ENCODE measurements at places on chromosomes 16 and 17.

DNA sequence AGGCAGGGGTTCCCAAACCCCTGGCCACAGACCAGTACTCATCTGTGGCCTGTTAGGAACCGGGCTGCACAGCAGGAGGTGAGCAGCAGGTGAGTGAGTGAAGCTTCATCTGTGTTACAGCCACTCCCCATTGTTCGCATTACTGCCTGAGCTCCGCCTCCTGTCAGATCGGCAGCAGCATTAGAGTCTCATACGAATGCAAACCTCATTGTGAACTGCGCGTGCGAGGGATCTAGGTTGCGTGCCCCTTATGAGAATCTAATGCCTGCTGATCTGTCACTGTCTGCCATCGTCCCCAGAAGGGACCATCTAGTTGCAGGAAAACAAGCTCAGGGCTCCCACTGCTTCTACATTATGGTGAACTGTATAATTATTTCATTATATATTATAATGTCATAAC lies 25.1 kb upstream of the RMI2 start:
- no peak for DNase-seq

DNA sequence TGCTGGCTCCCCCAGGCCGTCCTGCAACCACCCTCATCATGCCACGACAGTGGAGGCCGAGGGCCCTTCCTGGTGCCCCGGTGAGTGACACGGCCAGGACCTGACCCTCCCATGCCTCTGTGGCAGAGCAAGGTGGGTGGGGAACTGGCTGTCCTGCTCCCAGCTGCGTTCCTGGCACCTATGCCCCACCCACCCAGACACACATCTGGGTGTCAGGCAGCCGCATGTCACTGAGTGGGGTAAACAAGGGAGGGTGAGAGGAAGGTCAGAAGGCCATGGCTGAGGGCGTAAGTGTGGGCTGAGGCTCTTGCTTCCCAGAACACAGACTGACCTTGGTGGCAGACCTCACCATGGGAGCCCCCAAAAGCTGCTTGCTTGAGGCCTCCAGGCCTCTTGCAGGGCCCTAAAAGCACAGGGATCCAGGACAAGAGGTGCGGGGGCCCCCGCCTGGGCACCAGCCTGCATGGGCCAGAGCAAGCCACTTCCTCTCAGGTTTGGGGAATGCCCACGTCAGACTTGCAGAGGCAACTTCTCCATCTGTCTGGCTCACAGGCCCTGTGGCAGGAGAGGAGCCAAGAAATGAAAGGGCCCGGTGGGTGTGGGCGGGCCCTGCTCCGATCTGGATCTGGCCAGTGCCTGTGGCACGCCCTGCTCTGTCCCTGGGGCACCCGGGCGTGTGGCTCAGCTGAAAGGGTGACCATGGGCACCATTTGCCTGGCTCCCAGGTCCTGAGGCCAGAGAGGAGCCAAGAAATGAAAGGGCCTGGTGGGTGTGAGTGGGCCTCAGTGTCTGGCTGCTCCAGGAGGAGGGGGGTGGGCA lies 3.9 kb upstream of the CCDC57 start:
- DNase-seq = peak; percentile 30

DNA sequence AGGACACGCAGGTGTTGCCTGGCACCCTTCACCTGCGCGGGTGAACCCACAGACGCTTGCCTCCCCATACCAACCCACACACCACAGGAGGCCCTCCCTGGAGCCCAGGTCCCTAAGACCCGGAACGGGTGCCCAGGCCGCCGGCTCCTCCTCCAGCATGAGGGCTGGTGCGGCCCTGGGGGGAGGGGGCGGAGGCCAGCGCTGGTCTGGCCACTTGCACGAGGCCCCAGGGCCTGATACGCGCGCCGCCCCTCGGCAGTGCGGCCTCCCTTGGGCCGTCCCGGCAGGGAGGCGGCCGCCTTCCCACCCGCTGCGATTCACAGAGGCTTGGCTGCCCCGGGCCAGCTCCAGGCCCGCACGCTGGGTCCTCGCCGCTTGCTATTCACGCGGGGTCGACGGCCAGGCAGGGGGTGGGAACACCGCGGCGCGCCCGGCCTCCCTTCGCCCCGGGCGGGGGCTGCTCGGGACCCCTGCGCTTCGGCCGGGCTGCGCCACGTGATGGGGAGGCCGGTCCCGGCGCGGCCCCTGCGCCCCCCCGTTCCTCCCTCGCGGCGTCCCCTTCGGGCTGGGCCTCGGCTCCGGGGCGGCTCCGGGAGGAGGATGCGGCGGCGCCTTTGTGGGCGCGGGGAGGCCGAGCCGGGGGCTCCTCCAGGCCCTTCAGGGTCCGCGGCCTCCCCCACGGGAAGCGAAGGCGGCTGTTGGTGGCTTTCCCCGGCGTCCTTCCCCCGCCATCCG lies 685 bp downstream of the FASN start:
- DNase-seq = no peak

GRCh38 chr17:42090964-42091790 lies 7.1 kb downstream of the ZNF385C start:
- no peak for DNase-seq

DNA sequence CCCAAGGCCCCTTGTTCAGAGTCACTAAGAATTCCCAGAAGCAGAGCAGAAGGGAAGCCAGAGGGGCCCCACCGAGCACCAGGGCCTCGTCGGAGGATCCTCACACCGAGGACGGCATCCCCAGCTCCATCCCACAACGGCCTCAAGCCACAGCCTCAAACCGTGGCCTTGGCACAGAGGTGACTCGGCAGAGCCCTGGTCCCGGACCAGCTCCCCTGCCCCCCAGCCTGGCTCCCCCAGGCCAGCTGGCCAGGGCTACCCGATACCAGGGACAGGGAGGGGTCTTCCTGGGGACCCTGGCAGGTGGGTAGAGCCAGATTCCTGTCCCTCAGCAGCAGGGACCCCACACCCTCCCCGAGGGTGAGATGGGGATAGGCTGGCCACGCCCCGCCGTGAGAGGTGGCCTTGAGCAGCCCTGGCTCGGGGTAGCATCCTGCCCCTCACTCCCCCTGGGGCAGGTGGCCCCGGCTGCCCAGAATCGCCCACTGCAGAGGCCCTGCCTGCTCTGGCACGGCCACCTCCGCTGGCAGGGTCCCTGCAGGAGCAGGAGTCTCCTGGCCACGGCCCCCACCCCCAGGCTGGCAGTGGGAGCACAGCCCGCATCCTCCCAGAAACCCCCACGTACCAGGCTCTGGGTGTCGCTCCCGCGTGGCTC lies 5.6 kb upstream of the PVALEF start:
- DNase-seq = no peak

- no peak for DNase-seq
Measured at GRCh38 chr16:58018803-58019202, 6.8 kb upstream of the MMP15 start.

DNA sequence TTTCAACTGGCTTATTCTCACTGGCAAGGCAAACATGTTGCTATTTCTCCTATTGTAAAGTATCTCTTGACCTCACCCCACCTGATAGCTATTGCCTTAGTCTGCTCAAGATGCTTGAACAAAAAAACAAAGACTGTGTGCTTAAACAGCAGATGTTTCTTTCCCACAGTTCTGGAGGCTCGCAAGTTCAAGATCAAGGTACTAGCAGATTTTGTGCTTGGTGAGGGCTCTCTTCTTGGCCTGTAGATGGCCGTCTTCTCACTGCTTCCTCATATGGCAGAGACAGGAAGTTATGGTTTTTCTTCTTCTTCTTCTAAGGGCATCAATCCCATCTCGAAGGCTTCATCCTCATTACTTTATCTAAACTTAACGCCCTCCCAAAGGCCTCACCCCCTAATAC lies 109.7 kb upstream of the CLEC3A start:
- no peak for DNase-seq

- no peak for DNase-seq
Measured at GRCh38 chr17:37774504-37774903, 29.6 kb upstream of the HNF1B start.
